NCI-H2107 (cell line): ENCODE measurements at places on chromosomes 1 and 21.

- no peak for DNase-seq
Measured at GRCh38 chr1:8365661-8366362, 47.9 kb downstream of the SLC45A1 start.

GRCh38 chr1:31297277-31298247, 730 bp downstream of the ZCCHC17 start:
- DNase-seq = no peak

- no peak for DNase-seq
Measured at GRCh38 chr1:180241716-180242544, 11.9 kb downstream of the LHX4 start.

- no peak for DNase-seq
Measured at GRCh38 chr1:201475915-201476669, 7.1 kb upstream of the PHLDA3 start.

DNA sequence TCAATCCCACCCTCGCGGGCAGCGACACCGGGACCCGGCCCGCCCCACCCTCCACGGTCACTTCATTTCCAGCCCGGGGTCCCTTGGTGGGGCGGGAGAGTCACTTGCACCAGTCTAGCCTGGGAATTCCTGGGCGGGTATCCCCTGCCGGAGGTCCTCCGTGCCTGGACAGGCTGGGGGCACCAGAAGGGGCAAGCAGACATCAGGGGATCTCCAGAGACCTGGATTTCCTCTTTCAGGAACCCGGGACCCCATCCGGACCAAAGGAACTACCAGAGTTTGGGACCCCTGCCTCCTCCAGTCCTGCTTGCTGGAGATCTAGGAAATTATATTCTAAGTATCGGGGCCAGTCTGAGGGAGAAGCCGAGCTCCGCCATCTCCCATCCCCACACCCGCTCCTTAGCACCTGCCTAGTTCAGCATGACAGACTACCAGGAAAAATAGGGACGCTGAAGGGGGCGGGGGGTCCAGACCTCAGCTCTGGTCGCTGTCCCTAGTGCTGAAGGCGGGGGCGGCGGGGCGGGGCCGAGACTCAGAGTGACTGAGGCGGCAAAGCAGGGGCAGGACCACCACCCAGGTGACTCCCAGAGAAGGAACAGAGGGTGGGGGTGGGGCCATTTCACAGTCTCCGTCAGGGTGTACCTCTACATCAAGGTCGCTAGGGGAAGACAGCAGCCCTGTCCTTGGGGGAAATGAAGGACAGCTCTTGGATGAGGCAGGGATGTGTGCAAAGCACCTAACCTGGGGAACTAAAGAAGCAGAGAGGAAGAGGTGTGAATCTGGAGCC, 832 bp downstream of the HCN3 start:
- DNase-seq = peak; percentile 72

GRCh38 chr1:191206513-191207207, 729.0 kb upstream of the BRINP3 start:
- no peak for DNase-seq

- no peak for DNase-seq
Measured at GRCh38 chr1:45148209-45148825, 58.1 kb downstream of the ZSWIM5 start.

GRCh38 chr1:33433509-33434362, 2.8 kb upstream of the PHC2 start:
- no peak for DNase-seq

GRCh38 chr1:19412654-19413053, 72.7 kb downstream of the CAPZB start:
- DNase-seq = no peak

GRCh38 chr1:246789454-246790339, 65.5 kb downstream of the SCCPDH start:
- DNase-seq = no peak

- no peak for DNase-seq
Measured at GRCh38 chr1:218658899-218659298, 313.8 kb downstream of the TGFB2 start.

- DNase-seq = no peak
Measured at GRCh38 chr21:36820176-36821031, 121.5 kb downstream of the SIM2 start.

DNA sequence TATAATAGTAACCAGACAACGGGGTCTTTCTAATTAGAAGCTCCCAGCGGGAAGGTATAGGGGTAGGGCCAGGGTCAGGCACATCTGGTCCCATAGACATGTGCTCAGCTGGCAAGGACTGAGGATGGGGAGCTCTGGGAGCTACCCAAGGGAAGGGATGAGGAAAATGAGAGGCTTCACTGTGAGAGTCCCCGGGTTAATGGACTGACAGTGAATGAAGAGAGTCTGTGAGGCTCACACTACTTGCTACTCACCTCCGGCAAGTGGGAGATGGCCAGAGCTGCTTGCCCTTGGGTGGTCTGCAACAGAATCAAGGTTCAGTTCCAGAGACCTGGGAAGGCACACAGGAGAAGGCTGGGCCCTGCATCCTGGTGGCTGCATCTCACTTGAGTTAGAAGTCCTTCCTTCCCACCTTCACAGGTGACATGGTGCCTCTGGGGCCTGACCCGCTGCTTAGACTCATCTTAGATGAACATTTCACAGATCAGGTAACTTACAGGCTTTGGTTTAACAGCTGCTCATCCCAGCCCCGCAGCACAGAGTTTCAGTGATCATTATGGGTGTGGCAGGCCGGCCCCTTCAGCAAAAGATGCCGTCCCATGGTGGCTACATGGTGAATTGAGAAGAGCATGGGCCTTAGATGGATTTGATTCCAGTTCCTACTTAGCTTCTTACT, 31.7 kb downstream of the EIF2D start:
- DNase-seq = no peak

DNA sequence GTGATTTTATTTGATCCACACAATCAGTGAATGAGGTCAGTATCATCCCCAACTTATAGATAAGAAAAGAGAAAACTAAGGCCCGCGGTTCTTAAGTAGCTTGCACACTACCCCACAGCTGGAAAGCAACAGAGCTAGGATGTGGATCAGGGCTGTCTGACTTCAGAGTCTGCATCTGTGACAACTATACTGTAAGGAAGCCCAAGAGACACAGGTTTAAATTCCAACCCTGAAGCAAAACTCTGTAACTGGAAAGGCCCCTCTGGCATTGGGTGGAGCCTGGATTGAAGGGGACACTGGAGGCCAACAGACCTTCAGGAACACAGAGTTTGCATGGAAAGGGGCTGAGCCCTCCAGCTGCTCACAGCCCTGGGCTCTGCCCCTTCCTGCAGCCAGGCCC, 40.2 kb downstream of the LGR6 start:
- DNase-seq = no peak

DNA sequence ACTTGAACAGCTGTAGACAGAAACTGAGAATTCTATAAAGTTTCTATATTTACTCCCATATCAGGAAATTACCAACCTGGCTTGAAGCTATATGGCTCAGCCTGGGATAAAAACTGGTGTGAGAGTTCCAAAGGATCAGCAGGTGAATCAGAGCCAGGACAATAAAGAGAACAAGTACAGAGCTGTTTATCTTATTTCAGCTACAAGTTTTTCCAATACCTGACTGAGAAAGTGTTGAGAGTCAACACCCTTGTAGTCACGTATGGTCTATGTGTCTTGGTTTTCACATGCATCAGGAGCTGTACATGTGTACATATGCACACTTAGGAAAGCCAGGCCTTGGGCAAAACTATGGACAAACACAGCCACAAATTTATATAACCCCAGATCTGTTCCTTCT, 40.7 kb upstream of the CXADR start:
- no peak for DNase-seq

DNA sequence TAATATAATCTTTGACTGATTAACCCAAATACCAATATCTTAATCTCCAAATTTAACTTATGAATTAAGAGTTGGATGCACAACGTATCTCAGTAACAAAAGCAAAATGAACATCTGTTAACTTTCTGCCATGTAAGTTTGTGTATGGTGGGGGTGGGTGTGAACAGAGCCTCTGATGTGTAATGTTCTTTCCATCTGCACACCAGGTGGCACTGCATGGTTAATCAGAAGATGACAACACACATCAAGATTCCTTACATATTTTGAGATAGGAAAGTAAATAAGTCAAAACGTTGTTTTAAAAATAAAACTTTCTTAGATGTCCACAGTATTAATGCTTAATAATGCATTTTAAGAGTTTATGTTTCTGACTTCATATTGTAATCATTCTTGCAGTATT, 251.9 kb downstream of the DPYD start:
- DNase-seq = no peak

- no peak for DNase-seq
Measured at GRCh38 chr1:225469051-225469450, 41.2 kb upstream of the LBR start.

- DNase-seq = no peak
Measured at GRCh38 chr1:21572221-21572620, 63.0 kb downstream of the ALPL start.

- no peak for DNase-seq
Measured at GRCh38 chr1:2504949-2505272, 21.5 kb downstream of the PANK4 start.

DNA sequence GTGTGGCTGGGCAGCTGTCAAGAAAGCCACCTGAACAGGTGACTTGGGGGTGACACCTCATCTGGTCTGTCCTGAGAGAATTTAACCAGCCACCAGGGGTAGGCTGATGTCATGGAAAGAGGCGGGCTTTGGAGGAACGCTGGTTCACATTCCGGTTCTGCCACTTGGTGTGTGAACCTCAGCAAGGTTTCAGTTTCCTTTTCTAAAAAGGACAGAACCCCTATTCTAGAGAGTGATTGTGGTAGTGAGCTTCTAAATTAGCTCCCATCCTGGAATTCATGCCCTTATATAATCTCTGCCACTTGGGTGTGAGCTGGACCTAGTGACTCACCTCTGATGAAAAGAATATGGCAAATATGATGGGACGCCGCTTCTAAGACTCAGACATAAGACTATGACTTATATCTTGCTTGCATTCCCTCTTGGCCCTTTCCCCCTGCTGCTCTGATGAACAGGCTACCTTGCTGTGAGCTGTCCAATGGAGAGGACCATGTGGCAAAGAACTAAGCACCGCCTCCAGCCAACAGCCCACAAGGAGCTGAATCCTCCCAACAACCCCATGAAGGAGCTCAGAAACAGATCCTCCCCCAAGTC, 332.1 kb downstream of the RRAGC start:
- DNase-seq = no peak

- DNase-seq = no peak
Measured at GRCh38 chr1:69388044-69388443, 179.7 kb upstream of the LRRC7 start.

DNA sequence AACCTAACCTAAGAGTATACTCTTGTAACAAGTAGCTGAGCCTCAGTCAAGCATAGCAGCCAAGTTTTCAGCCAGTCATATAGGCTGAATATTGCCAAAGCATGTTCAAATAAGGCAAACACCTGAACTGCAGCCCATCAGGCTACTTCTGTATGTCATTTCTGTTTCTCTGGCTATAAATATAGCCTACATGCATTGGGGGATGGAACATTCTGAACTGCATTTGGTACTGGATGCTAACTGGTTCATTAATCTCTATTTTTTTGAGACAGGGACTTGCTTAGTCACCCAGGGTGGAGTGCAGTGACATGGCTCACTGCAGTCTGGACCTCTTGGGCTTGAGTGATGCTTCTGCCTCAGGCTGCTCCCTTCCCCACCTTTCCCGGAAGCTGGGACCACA, 37.3 kb downstream of the MAST2 start:
- no peak for DNase-seq

DNA sequence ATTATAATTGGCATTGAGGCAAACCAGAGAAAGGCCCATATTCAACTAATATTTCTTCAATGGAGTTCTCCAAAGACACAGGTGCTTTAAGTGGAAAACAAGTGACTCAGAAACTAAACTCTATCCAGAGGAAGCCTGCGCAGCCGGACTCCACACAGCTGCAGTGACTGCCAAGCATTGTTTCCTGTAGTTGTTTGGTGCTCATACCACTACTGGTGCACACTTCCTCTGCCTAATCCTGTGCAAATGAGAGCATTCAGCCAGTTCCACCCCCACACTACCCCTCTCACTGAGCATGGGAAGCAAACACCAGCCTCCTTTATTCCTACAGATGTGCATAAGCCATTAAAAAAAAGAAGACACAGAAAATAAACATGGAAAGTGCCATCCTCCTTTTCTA, 102.9 kb downstream of the VAV3 start:
- no peak for DNase-seq

- DNase-seq = peak; percentile 67
Measured at GRCh38 chr21:31604591-31605190, 54.8 kb upstream of the SOD1 start.

DNA sequence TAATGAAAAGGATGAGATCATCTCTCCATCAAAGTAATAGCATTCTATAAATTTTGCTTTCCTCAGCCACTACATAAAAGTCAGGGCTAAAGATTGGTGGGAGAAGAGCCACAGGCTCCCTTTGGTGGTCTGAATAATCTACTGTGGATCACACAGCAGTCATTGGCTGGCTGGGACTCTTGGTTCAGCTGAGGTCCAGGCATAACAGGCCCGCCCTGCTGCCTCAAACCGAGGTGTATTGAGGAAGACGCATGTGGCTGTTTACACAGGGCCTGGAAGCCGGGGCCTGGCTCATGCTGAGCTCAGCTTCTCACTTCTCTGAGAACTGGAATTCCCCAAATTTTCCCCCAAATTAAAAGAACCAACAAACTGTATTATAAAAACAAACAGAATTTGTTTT, 139.2 kb downstream of the PTPRC start:
- DNase-seq = no peak

DNA sequence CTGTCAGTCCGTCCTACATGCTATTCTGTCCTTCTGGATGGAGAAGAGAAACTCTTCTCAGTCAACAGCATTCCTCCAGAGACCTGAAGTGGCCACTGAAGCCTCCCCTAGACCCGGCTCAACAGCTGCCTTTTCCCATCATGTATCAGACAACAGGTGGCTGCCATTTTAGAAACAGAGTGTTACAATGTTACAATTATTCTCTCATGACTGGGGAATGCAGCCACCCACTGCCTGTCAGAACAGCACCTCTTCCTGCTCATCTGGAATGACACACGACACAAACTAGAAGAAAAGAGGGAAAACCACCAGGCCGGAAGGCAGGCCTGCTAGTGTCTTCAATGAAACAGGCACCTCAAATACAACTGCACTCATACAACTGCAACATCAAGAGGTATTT, 105.3 kb downstream of the PGBD5 start:
- no peak for DNase-seq
